ENCODE measurements at places on chromosomes 12 and 14.

DNA sequence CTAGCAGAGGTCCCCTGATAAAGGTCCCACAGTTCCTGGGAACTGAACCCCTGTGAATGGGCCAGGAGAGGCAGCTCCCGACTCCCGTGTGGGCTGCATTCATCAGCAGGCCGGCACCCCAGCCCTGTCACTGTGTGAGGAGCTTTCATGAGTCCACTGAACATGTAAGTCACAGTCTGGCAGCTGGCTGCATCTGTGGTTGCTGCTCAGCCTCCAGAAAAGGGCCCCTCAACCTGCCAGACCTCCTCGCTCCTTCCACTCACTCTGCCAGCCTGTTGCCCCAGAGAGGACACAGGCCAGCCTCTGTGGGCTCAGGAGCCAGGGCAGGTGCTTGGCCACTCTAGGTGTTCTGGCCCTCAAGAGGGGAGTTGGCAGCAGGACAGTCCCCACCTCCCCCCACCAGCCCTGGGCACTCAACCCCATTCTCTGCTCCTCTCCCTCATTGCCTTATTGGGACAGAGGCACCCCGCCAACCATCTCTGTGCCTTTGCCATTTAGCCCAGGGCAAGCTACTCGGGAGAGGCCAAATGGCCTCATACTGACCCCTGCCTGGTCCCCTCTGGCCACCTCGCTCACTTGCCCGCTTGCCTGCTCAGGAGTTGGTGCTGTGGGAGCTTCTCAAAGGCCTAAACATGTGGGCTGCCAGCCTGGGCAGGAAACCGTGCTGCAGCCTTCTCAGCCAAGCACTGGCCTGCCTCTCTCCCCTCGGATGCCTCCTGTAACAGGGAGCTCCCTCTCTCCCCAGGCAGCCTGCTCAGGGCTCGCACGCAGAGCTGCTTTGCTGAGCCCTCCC, 1.9 kb downstream of the RTL1 start:
- DNase-seq = no peak

GRCh38 chr12:76486011-76486410, 73.6 kb downstream of the OSBPL8 start:
- no peak for DNase-seq

DNA sequence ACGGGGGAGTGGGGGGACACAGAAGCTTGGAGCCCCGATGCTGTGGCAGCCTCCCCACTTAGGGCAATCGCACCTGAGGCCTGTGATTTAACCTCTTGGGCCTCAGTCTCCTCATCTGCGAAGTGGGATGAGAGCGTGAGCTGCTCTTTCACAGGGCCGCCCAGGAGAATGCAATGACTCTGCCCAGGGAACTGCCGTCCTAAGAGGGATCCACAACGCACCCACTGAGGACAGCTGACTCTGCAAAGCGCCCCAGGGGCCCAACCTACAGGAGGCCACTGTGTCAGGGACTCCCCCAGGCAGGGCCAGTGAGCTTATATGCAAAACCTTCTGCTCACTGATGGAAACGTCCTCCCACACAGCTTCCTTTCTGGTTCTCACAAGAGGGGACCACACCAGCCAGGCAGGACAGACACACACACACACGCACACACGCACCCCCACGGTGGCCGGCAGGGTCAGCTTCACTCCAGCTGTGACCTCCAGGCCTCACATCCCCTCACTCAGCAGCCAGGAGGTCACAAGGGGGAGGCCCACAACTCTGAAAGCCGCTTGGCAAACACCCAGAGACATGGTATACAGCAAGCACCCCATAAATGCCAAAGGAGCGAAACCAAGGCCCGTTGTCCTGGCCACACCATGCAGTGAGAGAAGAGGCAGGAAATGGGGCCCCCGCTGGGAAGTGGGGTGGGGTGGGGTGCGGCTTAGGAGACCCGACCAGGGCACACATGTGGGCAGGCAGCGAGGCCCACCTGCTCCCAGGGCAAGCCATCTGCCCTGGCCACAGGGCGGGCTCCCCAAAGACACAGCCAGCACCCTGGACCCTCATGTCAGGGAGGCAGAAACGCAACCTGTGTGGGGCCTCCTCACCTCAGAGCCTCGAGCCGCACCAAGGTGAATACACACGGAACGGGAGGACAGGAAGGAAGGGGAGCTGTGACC, 73.3 kb downstream of the NCOR2 start:
- DNase-seq = no peak

DNA sequence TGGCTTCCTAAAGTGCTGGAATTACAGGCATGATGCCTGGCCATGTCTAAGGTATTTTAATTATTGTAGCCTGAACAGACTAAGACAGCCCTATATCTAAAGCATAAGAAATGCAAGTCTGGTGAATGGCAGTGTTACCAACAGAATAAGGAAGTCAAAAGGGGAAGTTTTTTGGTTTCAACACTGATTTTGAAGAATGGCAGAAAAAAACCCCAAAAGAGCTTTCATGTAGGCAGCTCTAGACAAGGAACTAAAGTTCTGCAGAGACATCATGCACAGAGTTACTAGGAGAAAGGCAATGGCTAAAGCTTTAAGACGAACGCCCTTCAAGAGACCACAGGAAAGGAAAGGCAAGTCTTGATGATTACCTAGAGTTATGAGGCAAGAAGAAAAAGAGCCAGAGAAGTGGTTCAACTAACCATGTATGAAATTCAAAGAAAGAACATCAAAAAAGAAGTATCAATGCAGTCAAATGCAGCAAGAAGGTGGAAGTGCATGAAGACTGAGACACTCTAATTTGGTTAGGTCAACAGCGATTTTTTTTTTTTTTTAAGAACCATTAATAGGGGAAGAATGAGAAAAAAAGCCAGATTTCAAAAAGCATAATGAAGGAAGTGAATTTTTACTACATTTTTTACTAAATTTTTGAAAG, 50.8 kb downstream of the RPS6KA5 start:
- no peak for DNase-seq

DNA sequence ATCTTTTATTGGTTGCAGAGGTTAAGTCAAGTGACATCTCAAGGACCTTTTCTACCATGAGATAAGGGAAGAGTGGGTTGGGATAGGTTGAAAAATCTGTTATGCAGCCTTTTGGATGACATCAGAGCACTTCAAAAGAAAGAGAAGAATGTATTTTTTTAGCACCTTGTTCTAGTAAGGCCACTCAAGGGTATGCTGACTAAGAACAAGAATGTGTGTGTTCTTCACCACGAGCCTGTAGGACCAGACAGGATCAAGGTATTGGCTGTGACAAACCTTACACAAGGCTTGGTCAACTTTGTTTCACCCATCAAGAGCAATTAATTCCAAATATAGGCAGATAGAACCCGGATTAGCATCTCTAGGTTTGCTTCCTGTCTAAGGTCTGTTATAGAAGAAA, 142.5 kb downstream of the SAMD4A start:
- DNase-seq = no peak

DNA sequence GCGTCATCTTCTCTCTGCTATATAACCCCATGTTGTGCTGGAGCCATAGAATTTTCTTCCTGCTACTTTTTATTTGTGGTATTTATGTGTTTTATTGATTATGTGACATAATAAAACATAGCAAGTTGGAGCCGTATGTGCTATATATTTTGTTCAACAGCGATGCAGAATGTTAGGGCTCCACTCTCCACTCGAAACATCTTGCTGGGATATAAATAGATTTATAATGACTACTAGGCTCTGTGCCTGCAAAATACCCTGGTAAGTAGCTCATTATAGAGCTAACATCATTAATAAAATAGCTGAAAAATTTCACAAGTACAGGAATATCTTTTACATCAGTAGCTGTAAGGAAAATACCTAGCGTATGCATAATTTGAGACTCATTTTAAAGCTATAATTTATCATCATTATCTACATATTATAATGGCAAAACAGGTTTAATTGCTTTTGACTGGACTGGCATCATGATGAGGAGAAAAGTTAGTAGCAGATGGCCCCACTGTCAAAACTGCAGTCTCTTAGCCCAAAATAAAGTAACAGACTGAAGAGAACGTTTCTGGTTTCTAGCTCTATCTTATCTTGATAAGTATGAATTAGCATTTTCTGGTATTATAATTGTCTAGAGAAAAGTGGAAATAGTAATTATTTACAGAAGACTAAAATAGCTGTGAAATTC, 263.0 kb downstream of the NEDD1 start:
- no peak for DNase-seq

- no peak for DNase-seq
These were observed 24.0 kb upstream of the DIO3 start for GRCh38 chr14:101537286-101537685.

GRCh38 chr12:99130808-99131553, 485.9 kb downstream of the APAF1 start:
- peak; percentile 49 for DNase-seq

DNA sequence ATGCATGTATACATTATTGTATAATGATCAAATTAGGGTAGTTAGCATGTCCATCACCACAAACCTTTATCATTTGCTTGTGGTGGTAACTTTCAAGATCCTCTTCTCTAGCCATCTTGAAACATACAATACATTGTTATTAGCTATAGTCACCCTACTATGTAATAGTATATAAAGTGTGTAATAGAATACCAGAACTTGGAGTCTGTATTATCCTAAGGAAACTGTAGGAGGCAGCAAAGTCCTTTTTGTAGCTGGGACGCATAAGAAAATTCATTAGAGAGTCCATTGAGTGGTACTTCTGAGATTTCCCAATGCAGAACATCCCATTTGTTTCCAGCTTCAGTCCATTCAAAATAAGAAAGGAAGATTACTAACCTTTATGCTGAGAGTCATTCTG, 325.9 kb upstream of the LRFN5 start:
- peak; percentile 11 for DNase-seq

DNA sequence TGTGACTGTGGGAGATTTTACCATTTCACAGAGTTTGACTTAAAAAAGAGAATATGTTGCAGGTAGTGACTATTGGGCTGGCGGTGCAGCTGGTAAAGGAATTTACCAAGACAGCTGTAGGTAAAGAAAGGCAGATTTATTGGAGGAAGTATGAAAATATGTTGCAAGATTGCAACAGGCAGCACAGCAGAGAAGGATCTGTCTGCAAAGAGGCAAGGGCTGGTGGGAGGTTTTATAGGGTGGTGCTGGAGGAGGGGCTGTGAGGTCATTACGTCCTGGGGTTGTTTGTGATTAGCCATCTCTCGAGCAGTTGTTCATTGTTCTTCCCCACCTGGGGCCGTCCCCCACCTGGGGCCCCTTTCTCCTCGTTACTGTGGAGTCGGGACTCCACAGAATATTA, 62.1 kb downstream of the ACACB start:
- no peak for DNase-seq
